ENCODE measurements at places on chromosomes 5 and 9.

DNA sequence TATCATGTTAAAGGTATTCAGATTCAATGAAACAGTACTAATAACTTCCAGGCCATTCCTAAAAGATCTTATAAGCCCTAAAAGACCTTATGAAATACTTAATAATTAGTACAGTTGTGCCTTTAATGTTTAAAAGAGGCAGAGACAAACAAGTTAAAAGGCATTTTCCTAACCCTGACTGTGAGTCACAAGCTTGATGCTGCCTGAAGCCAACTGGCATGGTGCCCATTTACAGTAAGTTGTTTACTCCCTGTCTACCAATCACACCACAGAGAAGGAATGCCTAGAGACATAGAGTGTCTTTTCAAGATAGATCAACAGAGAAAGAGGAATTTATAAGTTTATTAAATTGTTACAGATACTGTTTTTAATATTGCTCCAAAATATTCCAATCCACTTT is 47.8 kb downstream of the NR3C1 start:
- DNase-seq: no peak

DNA sequence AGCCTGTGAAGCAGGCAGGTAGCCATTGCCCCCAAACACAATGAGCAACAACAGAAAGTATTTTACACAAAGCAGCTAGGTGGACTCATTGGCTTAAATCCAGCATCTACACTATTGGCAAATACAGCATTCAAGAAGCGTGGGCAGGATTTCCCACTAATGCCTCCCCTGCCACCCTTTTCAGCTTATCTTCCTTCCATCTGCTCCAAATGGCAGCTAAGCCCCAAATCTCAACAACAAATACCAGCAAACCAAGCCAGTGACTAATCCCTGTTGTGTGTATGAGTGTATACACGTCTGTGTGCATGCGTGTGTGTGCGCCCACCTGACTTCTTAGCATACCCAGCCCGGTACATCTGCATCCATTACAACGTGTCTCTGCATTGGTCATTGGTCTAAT is 151.2 kb upstream of the WWC1 start:
- no peak for DNase-seq

DNA sequence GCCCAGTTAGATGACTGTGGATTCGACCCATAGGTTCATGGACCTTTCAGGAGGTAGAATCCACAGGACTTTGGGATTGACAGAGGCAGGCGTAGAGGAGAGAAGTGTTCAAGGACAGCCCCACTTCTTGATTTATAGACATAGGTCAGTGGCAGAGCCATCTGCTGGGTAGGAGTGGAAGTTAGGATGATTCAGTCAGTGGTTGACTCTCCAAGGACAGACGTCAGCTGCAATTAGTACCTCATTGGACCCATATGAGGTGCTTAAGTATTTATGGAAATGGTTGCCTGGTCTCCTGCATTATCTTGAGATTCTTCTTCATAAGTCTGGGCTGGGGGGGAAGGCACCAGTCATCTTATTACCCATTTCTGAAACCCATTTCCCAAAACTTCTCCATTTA is 70.9 kb downstream of the SH3RF2 start:
- DNase-seq: no peak

- DNase-seq: no peak
Measured at GRCh38 chr5:59357381-59357977, 536.0 kb downstream of the PDE4D start.

DNA sequence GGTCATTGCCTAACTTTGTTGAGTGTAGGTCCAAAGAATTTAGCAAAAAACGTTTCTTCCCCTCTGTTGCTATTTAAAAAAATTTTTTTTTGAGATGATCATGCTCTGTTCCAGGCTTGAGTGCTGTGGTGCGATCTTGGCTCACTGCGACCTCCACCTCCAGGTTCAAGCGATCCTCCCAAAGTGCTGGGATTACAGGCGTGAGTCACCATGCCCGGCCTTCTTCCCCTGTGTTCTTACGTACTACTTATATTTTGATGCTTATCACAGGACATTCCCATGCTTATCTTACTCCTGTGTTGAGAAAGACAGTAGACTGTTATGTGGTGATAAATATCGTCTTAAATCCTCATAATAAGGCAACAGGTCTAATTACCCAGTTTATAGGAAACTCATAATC is 2.5 kb downstream of the ACER2 start:
- no peak for DNase-seq

- no peak for DNase-seq
Measured at GRCh38 chr9:95815133-95815532, 60.4 kb upstream of the ERCC6L2 start.

GRCh38 chr5:160023908-160024630 is 15.1 kb downstream of the TTC1 start:
- no peak for DNase-seq

GRCh38 chr9:90368241-90368640 is 274.4 kb downstream of the DIRAS2 start:
- no peak for DNase-seq

DNA sequence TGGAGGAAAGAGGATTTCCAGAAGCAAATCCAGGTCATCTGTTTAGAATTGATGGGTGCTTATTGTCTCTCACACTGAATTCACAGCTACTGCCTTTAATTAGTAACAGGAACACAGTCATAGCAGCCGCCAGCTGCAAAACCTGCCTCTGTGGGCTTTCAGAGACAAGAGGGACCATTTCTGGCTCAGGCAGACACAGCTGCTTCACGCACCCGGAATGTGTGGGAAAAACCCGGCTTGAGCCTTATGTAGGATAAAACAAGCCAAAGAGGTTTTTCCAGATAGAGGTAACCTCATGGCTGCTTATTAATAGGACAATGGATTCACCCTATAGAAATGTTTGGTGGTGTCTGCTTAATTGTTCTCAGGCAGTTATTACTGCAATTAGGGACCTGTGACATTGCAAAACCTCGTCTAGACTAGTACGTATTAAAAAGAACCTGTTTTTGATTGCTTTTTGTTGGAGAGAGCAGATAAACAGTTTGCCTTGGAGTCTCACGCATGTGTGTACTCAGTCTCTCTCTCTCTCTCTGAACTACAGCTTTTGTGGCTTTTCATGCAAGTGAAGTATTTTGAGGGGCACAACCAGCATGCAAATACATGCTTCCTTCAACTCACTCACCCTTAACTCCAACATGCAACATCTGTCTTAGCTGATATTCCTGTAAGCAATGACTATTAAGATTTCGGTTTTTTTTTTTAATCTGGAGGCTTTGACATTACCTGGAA is 302.7 kb downstream of the PLK2 start:
- no peak for DNase-seq

DNA sequence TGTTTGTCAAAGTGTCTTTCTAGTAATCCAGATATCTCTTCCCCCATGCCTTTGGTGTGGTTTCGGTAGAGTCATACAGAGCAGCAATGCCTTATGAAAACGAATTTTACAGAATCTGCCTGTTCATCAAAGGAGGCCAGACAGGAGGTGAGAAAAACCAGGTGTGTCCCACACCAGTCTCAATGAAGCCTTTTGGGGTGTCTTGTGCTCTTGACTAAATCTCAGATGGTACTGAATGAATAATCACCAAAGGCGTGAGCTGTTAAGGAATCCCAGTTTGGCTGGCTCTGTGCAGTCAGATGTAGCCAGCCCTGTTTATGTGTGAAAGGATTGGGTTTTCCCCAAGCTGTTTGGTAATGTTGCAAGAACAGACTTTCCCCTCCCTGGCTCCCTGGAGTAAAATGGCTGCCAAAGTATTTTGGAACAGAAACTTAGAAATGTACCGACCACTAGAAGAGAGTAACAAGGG is 70.8 kb upstream of the CDKN2B start:
- DNase-seq: peak; percentile 4

GRCh38 chr5:169956756-169957155 is 23.5 kb downstream of the INSYN2B start:
- no peak for DNase-seq

DNA sequence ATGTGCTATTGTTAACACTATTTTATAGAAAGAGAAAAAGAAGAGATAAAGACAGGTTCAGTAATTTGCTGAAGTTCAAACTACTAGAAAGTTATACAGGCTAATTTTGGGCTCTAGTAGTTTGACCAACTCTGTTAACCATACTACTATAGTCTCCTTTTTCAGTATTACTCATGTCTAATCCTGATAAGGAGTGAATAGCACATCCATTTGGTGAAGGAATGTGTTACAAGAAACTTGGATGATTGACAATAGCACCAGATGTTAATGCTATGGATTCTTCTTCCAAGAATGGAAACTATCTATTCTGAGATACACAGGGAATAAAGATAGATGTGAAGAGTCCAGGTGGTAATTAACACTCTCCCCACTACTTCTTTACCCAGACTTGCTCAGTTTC is 677.3 kb downstream of the PRELID2 start:
- DNase-seq: no peak

GRCh38 chr5:65816729-65817128 is 94.7 kb downstream of the NLN start:
- no peak for DNase-seq

DNA sequence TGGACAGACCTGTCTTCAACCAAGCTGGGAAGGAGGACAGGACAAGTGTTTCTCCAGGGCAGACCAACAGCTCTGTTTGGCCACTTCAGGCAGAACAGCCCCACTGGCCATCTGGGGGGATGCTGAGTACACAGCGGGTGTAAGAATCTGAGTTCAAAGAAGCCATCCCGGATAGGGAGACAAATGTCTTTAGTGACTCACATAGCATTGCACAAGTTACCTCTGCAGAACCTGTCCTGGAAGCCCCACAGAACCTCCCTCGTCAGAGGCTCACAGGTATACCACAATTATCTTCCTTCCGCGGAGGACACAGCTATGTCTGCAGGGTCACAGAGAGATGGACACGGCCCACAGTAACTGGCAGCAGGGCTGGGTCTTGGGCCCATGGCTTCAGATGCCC is 2.0 kb downstream of the OR2V2 start:
- no peak for DNase-seq

DNA sequence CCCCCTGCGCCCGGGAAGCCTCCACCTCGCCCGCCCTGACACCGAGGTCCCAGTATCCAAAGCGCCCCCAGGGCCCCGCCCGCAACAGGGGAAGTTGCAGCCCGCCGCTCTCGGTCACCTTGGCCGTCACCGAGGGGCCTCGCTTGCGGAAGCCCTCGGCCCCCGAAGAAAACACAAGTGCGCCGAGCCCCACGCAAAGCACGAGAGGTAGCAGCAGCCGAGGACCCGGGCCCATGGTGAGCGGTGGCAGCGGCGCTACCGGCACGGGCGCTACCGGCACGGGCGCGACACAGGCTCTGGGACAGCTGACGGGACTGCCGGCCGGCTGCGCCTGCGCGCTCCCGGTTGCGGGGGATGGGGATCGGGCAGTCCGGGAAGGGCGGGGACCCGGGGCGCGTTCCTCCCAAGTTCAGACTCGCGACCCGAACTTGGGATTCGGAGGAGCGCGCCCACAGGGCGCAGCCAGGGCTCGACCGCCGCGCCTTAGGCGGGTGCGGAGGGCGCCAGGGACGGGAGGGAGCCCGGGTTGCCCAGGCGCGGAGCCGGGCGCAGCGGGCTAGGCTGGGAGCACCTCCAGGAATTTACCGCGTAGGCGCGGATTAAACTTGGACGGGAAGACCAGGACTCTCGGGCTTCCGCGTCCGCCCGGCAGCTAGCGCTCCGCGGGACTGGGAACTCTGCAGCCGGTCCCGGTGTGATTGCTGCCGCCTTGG is at the start of gene PPIC:
Gene PPIC (minus strand): TSS at position 335 of the 713 bp plus-strand sequence. CDS start 100 bp downstream, at position 235.
- no peak for DNase-seq

DNA sequence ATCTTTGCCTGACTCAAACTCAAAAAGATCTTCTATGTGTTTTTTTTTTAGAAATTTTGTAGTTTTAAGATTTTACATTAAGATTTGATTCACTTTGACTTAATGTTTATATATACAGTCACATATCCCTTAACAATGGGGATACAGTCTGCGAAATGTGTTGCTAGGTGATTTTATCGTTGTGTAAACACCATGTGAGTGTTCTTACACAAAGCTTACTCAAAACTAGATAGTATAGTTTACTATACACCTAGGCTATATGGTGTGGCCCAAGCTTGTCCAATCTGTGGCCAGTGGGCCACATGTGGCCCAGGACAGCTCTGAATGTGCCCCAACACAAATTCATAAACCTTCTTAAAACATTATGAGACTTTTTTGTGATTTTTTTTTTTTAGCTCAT is 131.9 kb downstream of the CWC27 start:
- no peak for DNase-seq

DNA sequence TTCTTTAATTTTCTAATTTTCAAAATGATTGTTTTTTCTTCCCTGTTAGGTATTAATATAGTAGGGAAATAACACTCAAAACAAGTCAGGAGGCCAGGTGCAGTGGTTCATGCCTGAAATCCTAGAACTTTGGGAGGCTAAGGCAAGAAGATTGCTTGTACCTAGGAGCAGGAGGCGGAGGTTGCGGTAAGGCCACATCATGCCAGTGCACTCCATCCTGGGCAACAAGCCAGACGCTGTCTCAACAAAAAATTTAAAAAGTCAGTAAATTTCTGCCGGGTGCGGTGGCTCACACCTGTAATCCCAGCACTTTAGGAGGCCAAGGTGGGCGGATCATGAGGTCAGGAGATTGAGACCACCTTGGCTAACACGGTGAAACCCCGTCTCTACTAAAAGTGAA is 10.2 kb upstream of the CDK7 start:
- no peak for DNase-seq

All from stimulated activated CD4-positive, alpha-beta T cell treated with anti-CD3 and anti-CD28 coated beads, TNF-alpha, amount 100 ng/mL, for 1 hour (primary cell).